HEK293T (cell line): ENCODE measurements at places on chromosomes 7 and 10.

DNA sequence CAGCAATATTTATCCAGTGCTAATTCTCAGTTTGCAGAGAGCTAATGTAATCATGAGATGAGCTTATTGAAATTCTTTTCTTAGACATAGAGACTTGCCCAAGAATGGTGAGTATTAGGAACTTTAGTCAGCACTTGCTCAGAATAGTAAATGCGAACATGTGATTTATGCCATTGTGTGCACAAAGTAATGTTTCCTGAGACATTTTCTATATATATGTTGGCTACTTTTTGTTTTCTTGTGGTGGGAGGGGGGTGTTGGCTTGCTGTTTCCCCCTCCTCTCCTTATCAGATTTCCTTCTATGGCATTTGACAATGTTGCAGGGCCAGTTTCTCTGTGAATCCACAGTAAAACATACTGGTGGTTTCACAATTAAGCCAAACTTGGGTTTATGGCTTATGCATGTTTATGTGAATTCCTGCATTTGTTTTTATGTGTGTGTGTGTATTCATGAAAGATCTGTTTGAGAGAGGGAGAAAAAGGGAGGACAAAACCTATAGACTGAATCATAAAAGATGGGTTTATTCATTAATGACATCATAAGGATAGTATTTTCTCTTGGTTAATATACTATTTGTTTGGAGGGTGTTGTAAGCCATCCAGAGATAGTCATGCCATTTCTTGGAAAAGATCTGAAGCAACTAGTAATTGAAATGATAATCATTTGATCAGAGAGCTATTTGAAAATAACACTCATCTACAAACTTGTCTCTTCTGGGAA, 36.3 kb downstream of the ARID5B start:
- DNase-seq, result no peak

GRCh38 chr10:74238031-74238431, 87.0 kb downstream of the ADK start:
- DNase-seq, result peak; percentile 10

DNA sequence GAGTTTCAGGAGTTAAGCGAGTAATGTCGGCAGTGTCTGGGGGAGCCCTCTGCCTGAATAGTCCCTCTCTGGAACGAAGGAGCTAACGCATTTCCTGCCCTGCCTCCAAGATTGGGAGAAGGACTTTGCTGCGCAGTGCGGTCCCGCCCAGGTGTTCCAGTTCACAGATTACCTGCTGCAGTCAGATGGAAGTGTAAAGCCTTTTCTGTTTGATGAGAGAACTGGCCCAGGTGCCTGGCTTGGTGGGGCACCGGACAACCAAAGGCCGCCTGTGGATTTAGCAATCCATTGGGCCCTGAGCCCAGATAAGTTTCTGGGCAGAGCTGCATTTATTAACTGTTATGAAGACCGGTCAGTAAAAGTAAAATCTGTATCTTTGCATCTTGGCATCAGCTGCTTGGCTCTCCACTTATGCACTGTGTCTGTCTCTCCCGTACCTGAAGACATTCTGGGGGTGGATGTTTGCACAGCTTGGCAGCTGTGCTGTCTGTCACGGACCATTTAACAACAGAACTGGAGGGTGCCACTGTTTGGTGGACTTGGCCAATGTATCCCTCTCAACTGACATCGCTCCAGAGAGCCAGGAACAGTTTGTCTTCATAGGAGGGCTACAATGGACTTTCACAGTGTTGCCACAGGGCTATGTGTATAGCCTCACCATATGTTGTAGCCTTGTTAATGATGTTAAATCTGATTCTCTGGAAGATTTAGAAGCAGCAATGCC, 654.7 kb upstream of the ZWINT start:
- DNase-seq, result no peak

- DNase-seq, result no peak
Observed at GRCh38 chr10:23540401-23541030, 101.6 kb downstream of the OTUD1 start.

DNA sequence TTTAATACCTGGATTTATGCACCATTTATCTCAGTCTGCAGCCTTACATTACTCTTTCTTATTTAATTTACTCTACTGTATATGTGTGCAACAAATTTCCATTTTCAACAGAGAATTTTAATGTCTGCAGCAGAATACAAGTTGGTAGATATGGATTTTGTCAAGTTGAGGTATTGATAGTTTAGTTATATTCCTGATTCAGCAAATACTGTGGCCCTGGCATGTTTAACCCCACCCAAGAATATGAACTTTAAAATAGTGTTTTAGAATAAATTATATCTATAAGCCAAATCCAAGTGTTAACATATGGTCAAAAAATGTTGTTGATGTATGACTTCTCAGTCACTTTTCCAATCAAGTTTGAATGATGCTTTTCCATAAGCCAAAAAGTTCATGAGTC, 378.4 kb upstream of the NRG3 start:
- DNase-seq, result no peak
